Dermis microvascular lymphatic vessel endothelial cell (primary cell): ENCODE measurements at places on chromosomes 16 and 17.

DNA sequence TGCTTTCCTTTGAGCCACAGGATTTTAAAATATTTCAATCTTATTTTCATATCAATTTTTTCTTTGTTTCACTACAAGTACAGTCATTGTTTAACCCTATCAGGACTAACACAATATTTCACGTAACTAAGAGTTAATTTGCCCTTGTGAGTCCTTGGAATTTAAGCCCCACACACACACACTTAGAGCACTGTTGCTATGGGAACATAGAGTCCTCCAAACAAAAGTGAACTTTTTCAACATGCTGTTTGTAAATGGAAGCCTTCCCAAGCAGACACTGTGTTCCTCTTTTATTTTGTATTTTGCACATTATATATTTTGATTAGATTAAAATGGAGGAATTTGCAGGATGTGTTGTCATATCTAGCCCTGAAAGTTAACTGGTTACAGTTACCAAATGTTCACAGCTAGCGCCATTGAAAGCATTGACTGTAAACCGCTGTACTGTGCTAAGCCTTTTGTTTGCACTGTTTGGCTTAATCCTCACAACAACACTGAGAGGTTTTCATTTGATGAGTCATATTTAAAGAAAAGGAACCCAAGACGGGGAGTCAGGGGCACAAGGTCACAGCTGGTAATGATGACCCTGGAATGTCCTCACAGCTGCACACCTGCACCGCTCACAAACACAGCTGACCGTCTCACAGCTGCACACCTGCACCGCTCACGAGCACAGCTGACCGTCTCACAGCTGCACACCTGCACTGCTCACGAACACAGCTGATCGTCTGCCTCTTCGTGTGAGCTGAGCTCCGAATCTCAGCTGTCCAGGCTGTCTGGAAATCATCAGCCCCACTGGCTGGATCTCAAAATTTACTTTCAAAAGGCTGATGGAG is 6.3 kb downstream of the HSBP1 start:
- DNase-seq, result peak; percentile 80

- DNase-seq, result no peak
Observed at GRCh38 chr17:55037828-55038227, 69.3 kb downstream of the STXBP4 start.

DNA sequence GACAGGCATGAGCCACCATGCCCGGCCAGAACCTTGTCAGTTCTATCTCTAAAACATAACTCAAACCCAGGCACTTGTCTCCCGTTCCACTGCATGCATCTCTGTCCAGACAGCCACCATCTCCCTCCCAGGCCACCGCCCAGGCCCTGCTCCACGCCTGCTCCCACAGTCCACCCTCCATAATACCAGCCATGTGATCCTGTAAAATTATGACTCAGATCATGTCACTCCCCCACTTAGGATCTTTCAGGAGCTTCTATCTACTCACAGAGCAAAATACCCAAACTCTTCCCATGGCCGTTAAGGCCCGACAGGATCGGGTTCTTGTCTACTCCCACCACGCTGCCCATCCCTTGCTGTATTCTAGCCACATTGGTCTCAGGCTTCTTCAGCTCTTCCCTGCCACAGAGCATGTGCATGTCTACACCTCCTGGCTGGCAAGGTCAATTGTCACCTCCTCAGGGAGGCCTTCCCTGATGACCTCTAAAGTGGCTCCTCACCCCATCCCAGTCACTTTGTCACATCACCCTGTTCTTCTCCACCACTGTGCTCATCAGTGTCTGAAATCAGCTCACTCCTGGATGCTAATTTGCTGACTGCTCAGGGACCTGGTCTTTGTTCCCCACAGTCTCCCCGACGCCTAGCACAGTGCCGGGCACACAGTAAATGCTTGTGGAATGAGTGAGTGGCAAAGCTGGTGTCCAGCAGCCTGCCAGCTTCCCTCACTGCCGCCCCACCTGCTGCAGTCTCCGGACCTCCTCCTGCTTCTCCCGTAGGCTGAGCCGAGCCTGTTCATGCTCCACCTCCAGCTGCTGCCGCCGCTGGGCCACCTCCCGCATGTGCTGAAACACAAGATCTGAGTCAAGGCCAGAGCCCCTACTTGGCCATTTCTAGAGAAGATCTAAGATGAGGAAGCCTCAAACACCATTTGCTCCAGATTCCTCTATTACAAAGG is 6.7 kb downstream of the TSPOAP1 start:
- DNase-seq, result no peak

DNA sequence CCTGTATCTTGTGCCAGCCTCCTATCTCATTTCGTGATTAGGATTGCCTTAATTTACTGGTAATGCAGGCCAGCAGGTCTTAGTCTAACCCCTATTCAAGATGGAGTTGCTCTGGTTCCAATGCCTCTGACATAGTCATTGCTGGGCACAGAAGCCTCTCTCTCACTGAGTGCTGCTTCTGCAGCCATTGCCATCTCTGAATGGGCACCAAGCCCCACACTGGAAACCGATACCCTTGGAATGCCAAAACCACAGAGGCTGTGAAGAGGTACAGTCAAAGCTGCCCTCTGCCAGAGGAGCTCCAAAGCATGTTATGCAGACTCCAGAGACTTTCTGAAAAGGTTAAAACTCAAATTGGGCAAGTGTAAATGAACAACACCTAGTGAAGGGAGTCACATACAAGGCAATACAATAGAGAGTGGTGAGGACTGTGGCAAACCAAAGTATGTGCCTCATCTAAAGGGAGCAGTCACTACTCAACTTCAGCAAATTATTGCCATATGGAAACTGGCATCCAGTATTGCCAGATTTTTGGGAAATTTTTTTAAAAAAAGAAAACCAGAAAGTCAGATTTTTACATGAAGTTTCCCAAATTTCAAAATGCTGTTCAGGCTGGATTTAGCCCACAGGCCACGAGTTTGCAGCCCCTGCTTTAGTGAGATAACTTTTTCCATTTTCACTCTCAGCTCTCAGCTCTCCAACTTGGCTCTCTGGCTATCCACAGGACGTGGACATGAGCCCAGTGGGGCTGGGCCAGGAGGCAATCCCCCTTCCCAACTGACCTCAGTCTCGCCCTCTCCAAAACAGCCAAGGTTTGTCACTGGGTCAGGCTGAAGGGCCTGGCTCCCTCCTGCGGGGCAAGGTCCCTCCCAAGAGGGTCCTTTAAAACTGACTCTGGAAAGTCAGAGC is 2.1 kb upstream of the MMP2 start:
- DNase-seq, result no peak

- no peak for DNase-seq
Observed at GRCh38 chr16:89919535-89920406, 1.1 kb downstream of the MC1R start.

GRCh38 chr16:20901436-20902112 is 1.0 kb downstream of the LYRM1 start:
- peak; percentile 69 for DNase-seq
